ENCODE measurements at places on chromosomes 1 and 21.
A peak's percentile ranks its signal among the peaks of the same experiment; 100 is the strongest.

- no peak for DNase-seq
Observed at GRCh38 chr1:63773496-63773814, 362 bp upstream of the ROR1 start.

- no peak for DNase-seq
Observed at GRCh38 chr1:193411714-193412113, 225.3 kb upstream of the B3GALT2 start.

DNA sequence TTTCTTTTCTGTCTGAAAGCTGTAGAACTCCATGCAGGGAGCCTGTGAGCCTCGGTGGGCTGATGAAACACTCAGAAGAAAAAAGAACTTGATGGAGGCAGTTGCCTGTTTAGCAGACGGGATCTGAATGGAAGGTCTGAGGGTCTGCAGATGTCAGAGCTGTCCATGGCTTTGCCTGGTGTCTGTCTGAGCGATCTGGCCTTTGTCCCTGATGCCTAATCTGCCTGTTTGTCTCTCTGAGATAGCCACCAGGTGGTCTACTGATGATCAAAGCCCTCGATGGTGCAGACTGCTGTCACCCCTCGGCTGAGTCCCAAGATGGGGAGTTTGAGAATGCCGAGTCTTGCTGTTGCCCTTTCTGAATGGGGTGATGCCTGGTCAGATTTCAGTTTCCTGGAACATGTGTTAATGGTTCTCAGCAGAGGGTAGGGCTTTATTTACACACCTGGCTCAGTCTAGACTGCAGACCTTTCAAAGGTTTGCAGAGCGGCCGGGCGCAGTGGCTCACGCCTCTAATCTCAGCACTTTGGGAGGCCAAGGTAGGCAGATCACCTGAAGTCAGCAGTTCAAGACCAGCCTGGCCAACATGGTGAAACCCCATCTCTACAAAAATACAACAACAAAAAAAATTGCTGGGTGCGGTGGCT, 90.4 kb downstream of the KIF26B start:
- no peak for DNase-seq

DNA sequence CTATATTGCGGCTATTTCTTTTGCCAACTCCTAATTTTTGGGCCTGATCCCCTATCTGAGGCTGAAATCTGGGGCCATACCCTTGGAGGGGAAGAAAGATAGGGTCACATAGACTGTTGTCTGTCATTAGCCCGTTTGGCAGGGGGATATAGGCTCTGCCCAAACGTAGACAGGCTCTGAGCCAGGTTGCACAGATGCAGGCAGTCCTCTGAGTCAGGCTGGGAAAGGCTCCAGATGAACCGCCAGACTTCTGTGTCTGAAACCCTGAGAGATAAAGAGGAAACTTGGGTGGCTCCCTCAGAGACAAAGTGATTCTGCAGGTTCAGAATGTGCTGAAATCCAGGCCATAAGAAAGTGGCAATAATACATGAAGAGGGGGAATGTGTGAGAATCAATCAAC, 4.0 kb upstream of the CAP1 start:
- DNase-seq = peak; percentile 86

GRCh38 chr1:24318615-24319311, 394 bp upstream of the GRHL3 start:
- DNase-seq = peak; percentile 36

DNA sequence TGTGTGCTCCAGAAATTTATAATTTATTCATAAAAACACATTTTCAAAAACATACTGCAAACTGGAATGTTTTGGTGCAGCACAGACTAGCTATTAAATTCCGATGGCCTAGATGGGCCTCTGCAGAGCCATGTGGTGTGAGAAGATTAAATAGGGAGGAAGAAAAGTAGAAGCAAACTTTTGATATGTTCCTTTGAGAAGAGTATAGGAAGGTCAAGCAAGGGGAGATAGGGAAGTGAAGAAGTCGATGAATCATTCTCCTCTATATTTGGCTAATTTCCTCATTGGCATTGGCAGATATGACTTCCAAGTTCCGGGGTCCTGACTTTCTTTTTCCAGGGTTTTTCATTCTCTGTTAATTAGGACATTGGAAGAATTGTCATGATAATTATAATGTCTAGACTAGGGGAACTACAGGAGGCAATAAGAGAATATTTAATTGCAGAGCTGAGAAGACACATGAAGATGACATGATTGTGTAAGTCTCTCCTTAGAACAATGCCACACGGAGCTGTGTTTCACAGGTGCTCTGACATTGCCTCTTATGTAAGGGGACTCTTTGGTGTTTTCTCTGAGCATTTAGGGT, 19.3 kb upstream of the ZNF326 start:
- peak; percentile 81 for DNase-seq

DNA sequence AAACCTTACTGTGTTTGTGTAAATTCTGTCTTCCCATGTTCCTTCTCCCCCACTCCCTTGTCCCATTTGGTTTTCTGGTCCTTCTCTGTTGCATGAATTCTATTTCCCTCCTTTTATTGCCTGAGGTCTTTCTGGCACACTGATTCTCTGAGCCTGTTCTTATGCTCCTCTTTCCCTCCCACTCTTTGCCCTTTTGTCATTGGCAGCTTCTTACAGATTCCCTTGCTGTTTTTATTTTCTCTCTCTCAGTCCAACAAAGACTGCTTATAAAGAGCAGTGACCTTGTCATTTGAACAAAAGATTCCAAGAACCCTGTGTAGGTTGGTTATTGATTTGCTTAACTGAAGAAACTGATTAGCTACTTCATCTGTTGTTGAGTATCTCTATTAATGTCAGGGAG, 49.7 kb downstream of the GPR52 start:
- no peak for DNase-seq

- no peak for DNase-seq
Observed at GRCh38 chr1:34190692-34191091, 14.0 kb downstream of the C1orf94 start.
